ENCODE measurements at places on chromosomes 2 and 18. TPM values are rescaled to one million over a fixed set of nuclear protein-coding genes. Genes with fewer than 3 reads are reported as not detected.

- no peak for DNase-seq
Measured at GRCh38 chr2:219551441-219552381, 7.9 kb downstream of the TMEM198 start.

DNA sequence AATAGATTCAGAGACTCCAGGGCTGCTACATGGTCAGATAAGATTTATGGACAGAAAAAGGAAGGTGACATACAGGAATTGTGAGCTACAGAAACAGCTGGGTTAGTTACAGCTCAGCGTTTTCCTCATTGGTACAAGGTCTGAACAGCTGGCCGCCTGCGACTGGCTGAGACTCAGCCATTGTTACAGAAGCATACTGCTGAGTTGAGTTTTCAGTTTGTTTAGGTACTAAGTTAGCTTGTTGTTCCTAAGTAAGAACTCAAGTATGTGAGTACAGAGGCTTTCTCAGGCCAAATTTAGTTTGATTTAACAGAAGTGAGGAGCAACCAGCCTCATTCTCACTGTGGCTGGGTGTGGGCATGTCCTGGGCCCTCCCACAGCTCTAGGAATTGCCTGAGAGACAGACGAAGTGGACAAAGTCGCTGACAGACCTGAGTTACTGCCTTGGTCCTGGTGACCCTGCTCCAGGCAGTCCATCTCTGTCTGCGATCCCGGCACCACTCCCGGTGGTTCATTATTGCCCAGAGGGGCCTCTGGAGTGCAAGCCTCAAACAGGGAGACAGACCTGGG is 27.8 kb upstream of the RHOB start:
- no peak for DNase-seq

The MC5R gene
- total RNA-seq = not detected

DNA sequence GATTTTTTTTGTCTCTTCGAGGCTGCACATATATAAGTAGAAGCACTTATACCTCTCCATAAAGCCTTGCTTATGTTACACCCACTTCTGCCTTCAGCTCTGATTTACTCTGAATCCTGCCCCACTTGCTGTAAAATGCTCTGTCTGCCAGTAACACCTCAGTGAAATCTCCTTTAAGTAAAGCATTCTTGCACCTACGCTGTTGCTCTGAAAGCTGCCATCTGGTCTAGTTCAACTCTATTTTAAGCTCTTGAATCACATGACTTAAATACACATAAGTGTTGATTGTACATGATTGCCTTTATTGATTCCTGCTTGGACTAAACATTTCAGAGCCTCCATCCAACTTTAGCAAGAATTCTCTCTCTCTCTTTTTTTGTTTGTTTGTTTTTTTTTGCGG is 609.0 kb upstream of the CELF4 start:
- DNase-seq = no peak

The FSHR gene
- total RNA-seq = not detected

The EPHA4 gene
- 17.9 TPM for total RNA-seq

Data from esophagus muscularis mucosa (tissue), 4 donors.